ENCODE measurements at places on chromosomes 7 and 10.

DNA sequence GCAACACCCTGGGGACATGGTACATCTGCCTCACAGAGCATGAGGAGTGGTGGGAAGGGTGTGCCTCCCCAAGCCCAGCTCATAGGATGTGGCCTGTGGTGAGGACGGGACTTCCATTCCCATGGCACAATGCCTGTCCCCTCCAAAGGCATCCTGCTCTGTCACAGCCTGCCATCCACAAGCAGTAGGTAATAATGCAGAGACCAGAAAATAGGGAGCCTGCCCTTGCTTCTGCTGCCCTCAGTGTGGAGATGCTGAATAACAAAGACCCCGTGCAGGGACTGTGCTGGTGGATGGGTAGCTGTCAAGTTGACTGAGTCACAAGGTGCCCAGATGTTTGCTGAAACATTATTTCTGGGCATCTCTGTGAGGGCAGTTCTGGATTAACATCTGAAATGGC is 199.9 kb upstream of the GRB10 start:
- no peak for DNase-seq

DNA sequence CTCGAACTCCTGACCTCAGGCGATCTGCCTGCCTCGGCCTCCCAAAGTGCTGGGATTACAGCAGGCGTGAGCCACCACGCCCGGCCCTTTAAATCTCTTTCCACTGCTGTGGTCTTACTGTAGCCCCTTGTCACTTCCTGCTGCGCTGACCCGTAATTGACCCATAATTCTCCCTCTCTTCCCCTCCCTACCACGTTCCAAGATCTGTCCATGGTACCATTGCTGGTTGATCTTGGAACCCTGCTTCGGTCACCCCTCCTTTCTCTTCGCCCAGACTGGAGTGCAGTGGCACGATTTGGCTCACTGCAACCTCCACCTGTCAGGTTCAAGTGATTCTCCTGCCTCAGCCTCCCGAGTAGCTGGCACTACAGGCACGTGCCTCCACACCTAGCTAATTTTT is 6.5 kb downstream of the POR start:
- no peak for DNase-seq

GRCh38 chr10:120456626-120457430 is at the start of gene PLPP4:
Gene PLPP4 (plus strand): TSS chr10:120457227. CDS start chr10:120457306, 79 bp downstream.
- no peak for DNase-seq

DNA sequence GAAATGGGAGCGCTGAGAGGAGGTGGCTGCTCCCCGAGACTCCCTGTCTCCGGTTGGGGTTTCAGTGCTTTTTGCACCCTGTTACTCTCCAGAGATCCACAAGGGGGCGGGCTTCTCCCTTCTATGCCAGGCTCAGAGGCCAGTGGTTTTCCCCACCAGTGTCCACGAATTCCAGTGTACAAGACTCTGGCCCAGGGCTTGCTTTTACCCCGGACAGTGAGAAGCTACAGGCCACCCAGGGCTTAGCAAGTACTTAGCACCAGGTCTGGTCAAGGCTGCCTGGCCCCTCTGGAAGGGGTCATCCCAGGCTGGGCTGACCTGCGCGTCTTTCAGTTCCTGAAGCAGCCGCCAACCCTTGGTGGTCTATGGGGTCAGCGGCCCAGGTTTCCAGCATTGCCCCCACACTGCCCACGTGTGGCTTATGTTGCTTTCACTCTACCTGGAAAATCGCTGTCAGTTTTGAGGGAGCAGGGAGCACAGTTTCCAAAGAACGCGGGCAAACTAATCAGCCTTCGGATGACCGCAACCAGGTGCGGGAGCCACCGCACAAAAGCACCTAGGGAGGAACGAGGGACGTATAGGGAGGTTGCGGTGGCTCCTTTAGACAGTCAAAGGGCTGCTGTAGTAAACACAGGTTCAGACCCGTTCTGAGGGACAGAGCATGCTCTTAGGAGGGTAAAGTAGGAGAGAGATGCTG is 6.8 kb downstream of the CYP26A1 start:
- no peak for DNase-seq

GRCh38 chr7:158061026-158061630 is 526.5 kb downstream of the PTPRN2 start:
- DNase-seq = no peak

GRCh38 chr7:120775755-120776154 is 82.2 kb downstream of the TSPAN12 start:
- DNase-seq = no peak

GRCh38 chr10:22810643-22811465 is 96.5 kb upstream of the PIP4K2A start:
- no peak for DNase-seq

- no peak for DNase-seq
These were observed 329 bp downstream of the NOLC1 start for GRCh38 chr10:102152545-102152890.

DNA sequence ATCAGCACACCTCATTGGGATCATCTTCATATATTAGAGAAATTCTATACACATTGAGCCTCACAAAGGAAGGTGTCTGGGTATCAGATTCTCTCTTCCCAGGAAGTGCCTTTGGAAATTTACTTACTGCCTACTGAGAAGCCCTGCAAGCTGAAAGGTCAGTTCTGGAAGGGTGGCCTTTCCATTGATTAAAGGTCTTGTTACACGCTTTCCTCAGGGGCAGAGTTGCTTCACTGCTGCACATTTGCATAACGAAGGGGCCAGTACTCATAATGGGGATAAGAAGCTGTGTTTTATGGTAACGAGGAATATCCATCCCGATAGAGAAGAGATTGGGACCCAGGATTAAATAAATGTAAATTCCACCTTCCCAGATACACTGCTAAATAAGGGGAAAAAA is 19.4 kb upstream of the IL15RA start:
- DNase-seq = no peak

DNA sequence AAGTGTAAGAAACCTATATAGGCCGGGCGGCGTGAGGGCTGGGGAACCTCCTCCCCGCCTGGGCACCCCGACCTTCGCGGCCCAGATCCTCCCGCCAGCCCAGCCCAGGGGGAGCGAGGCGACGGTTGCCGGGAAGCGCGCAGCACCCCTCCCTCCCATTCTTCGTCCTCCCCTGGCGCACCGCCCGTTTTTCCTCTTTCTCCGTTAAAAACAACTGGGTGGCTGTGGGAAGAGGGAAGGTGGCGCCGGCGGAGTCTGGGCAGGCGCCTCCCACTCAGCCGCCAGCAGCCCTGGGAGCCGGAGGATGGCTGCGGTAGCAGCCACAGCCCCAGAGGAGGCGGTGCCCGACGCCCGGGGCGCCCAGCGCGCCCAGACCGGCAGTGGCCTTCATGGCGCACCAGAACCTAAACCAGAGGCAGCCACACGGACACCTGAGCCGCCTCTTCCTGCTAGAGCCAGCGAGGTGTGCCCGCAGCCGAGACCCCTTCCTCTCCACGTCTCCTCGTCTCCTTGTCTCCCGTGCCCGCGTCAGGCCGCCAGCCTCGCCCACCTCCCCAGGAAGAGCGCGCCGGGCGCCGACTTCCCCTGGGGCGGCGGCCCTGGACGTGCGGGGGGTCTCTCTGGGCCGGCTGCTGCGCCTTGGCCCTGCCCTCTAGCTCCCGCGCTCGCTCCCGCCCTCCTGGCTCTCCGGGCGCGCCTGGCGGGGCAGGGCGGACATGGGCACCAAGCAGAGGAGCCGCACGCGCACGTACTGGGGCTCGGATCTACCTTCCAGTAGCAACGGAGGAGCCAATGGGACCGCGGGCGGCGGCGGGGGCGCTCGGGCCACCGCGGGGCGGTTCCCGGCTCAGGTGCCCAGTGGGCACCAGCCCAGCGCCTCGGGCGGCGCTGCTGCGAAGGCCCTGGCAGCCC is 32.8 kb upstream of the SFTPD start:
- no peak for DNase-seq

- DNase-seq = peak; percentile 23
These were observed 1.2 kb downstream of the COL26A1 start for GRCh38 chr7:101363734-101364374.

- DNase-seq = no peak
These were observed 769.3 kb downstream of the SORCS1 start for GRCh38 chr10:106395041-106395749.

- no peak for DNase-seq
These were observed 55.6 kb downstream of the PROSER2 start for GRCh38 chr10:11878776-11879175.

DNA sequence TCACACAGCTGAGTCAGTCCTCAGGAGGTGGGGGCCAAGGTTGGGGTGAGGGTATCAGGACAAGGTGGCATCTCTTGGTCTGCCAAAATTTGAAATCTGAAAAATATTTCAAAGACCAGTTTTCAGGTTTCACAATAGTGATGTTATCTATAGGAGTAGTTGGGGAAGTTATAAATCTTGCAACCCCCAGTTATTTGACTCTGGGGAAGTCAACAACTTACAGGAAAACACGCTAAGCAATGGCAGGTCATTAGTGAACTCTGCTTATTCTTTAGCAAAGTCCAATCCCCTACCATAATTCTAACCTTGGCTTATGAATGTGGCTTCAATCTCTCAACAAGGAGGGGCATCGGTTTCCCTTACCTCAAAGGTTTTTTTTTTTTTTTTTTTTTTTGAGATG is 94.9 kb downstream of the MARCHF5 start:
- DNase-seq = no peak

GRCh38 chr7:22137026-22137425 is 191.3 kb upstream of the CDCA7L start:
- DNase-seq = no peak

- no peak for DNase-seq
These were observed 182.2 kb downstream of the POLR1F start for GRCh38 chr7:19526639-19527038.

DNA sequence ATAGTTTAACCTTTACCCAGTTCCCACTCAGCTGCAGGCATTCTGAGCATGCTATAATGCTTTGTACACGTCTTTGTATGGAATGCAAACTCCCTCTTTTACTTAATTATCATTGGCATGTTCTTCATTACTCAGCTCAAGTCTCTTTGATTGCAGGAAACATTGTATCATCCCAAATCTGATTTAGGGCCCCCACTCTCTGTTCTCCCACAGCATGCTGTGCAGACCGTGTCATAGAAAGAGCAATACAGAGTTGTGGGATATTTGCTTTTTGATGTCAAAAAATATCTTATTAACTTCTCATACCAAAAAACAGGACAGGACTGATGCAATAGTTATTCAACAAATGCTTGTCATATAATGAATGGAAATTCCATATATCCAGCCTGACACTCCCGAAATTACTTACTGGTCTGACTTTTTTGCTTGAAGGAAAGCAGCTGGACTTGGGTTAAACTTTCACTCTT is 1081.5 kb upstream of the C7orf33 start:
- peak; percentile 31 for DNase-seq

- DNase-seq = no peak
These were observed 11.2 kb downstream of the IL2RA start for GRCh38 chr10:6050801-6051445.

DNA sequence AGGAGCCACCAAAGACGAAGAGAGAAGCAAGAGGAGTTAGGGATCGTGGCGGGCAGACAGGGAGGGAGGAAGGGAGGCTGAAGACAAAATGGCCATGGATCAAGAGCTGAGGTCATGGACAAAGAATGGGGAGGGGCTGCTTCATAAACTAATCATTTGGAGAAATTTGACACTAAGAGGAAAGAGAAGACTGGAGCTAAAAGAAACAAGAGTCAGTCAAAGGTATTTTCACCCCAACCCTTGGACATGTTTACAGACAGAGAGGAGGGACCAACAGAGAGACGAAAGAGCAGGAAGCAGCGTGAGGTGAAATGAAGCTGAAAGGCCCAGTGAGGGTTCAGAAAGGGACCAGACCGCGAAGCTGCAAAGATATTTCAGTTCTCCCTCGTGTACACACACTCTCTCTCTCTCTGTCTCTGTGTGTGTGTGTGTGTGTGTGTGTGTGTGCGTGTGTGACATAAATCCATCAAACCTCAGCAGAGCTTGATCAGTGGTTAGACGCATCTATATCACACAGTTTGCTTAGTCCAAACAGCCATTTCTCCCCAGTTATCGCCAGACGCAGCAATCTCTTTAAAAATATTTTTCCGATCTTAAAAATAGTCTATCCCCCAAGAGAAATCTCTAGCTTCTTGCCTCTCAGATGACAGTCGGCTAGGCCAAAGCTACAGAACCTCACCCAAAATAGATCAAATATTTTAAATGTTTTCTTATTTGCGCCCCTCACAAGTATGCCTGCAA is 12.5 kb upstream of the CALD1 start:
- no peak for DNase-seq

GRCh38 chr10:100982916-100983830 is 4.1 kb downstream of the MRPL43 start:
- DNase-seq = no peak
